ENCODE measurements at places on chromosomes 7 and 10. TPM values are rescaled to one million over a fixed set of nuclear protein-coding genes. Genes with fewer than 3 reads are reported as not detected.

- H3K4me3 ChIP-seq: no peak overlapping the region
- no peaks in the 10 kb centered on the region for H3K27me3 ChIP-seq
- H3K27ac ChIP-seq: no peak overlapping the region
- no peaks in the 10 kb centered on the region for H3K36me3 ChIP-seq
- H3K4me1 ChIP-seq: peaks cover 3% of the 10 kb centered on the region
- no peak for DNase-seq
Measured at GRCh38 chr7:155913291-155913690, 101.0 kb upstream of the SHH start.

STOX1 gene
- total RNA-seq: 1.6 TPM

GRCh38 chr10:15704581-15704968, 15.1 kb downstream of the ITGA8 start:
- no peak overlapping the region for H3K27ac ChIP-seq
- no peaks in the 10 kb centered on the region for H3K4me1 ChIP-seq
- no peak overlapping the region for H3K4me3 ChIP-seq
- no peaks in the 10 kb centered on the region for H3K36me3 ChIP-seq
- no peaks in the 10 kb centered on the region for H3K27me3 ChIP-seq
- DNase-seq: no peak

- H3K4me1 ChIP-seq: no peaks in the 10 kb centered on the region
- no peak overlapping the region for H3K4me3 ChIP-seq
- H3K27me3 ChIP-seq: no peaks in the 10 kb centered on the region
- H3K27ac ChIP-seq: no peak overlapping the region
- H3K36me3 ChIP-seq: no peaks in the 10 kb centered on the region
Measured at GRCh38 chr7:141993354-141993753, 2.3 kb upstream of the MGAM start.

HOXA1 gene
- 5.8 TPM for total RNA-seq

FLNC gene
- 56.8 TPM for total RNA-seq

PNLIPRP2 gene
- not detected for total RNA-seq

OPN4 gene
- not detected for total RNA-seq

- H3K27me3 ChIP-seq: no peaks in the 10 kb centered on the region
- H3K27ac ChIP-seq: peak overlapping the region; percentile 31
- DNase-seq: no peak
- H3K4me1 ChIP-seq: peaks cover 5% of the 10 kb centered on the region
Measured at GRCh38 chr7:105097619-105098018, 83.6 kb downstream of the KMT2E start.

DNA sequence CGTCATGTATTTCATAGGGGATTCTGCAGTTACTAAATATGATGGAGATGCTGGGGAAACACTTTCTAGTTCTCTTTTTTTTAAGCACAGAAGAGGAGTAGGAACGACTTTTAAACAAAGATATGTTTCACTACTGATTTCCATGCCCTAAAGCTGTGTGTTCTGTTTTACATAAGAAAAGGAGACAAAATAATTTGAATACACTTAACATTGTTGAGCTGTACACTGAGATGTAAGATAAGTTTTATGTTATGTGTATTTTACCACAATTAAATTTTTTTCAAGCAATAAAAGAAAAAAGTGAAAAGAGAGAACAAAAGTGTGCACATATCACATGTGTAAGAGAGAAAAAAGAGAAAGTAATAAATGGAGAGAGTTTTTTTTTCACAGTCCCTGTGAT, 408.2 kb downstream of the PHTF2 start:
- DNase-seq: no peak
- no peaks in the 10 kb centered on the region for H3K4me1 ChIP-seq
- H3K27me3 ChIP-seq: 0 out of 2 replicates have a peak, but pooled peaks cover 3% of the 10 kb centered on the region
- H3K36me3 ChIP-seq: no peaks in the 10 kb centered on the region
- H3K4me3 ChIP-seq: no peak overlapping the region
- no peak overlapping the region for H3K27ac ChIP-seq

DNA sequence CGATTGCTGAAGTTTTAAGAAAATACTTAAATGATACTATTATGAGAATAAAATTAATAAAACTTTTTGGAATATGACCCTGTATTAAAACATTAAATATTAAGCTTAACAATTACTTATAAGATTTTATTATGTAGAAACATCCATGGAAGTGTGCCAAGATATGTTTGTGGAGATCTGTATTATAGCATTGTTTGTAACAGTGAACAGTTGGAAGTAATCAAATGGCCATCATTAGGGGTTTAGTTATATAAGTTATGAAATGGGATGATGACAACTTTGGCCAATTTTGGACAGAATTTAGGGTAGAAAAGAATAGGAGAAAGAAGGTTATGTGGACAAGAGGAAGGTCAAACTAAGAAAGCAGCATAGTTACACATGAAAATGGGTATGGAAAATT, 88.0 kb downstream of the AKAP9 start:
- H3K4me3 ChIP-seq: no peak overlapping the region
- no peak for DNase-seq
- peaks cover 17% of the 10 kb centered on the region for H3K36me3 ChIP-seq
- H3K27ac ChIP-seq: no peak overlapping the region

SAP25 gene
- 0.60 TPM for total RNA-seq

GRCh38 chr10:373526-374309, 238.5 kb downstream of the ZMYND11 start:
- DNase-seq: peak; percentile 72
- H3K4me1 ChIP-seq: peaks cover 49% of the 10 kb centered on the region
- H3K27ac ChIP-seq: peak overlapping the region; percentile 40
- no peak overlapping the region for H3K4me3 ChIP-seq
- H3K36me3 ChIP-seq: peaks cover 56% of the 10 kb centered on the region
- no peaks in the 10 kb centered on the region for H3K27me3 ChIP-seq

FAM241B gene
- not detected for total RNA-seq

DNA sequence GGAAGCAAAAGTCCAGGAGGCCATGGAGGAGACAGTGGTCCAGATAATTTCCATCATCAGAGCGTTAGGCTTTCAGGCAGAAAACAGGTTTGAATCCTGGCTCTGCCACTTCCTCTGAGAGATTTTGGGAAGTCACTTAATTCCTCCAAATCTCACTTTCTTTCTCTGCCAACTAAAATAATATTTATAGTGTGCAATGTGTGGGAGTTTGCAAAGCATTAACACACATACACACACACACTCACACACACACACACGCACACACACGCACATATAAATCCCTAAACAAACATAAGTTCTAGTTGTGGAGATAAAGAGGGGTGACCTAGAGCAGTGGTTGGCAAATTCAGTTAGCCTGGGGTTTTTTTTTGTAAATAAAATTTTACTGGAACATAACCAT, 84.8 kb downstream of the TRIL start:
- H3K36me3 ChIP-seq: no peaks in the 10 kb centered on the region
- no peak overlapping the region for H3K27ac ChIP-seq
- no peak overlapping the region for H3K4me3 ChIP-seq
- 0 out of 2 replicates have a peak, but pooled peaks cover 4% of the 10 kb centered on the region for H3K27me3 ChIP-seq
- DNase-seq: no peak

DNA sequence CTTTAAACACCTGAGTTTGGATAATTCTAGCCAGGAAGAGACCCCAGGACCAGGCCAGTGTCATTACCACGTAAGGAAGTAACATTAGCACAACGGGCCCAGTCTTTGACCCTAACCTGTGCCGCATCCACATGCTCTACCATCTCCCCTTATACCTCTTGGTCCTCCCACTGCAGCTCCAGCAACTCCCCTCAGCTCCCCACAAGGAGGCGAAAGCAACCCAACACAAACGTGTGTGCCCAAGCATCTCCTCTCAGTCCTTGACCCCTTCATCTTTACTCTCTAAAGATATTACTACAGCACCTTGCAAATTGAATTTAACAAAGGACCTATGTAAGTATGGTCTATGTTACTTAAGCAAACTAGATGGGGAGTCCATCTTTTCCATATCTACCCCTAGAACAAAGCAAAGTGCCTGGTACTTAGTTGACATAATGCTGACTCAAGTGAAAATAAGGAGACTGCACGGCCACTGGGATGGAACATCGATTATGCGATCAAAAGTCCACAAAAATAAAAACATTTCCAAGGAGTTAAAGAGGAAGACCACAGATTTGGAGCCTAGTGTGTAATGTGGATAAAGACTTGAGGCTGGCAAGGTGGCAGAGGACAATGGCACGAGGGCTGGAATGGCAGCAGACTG, 147.7 kb downstream of the JAZF1 start:
- no peaks in the 10 kb centered on the region for H3K27me3 ChIP-seq
- peaks cover 73% of the 10 kb centered on the region for H3K4me1 ChIP-seq
- no peak for DNase-seq

SKIDA1 gene
- 1.7 TPM for total RNA-seq

GRCh38 chr7:147829016-147829415, 761.5 kb upstream of the C7orf33 start:
- no peaks in the 10 kb centered on the region for H3K36me3 ChIP-seq
- no peak overlapping the region for H3K4me3 ChIP-seq
- H3K4me1 ChIP-seq: no peaks in the 10 kb centered on the region
- no peaks in the 10 kb centered on the region for H3K27me3 ChIP-seq

GRCh38 chr10:89550509-89550908, 15.1 kb upstream of the SLC16A12 start:
- no peak overlapping the region for H3K4me3 ChIP-seq
- H3K4me1 ChIP-seq: peaks cover 26% of the 10 kb centered on the region
- no peak overlapping the region for H3K27ac ChIP-seq
- H3K27me3 ChIP-seq: no peaks in the 10 kb centered on the region
- peak; percentile 53 for DNase-seq

- H3K27me3 ChIP-seq: 0 out of 2 replicates have a peak, but pooled peaks cover 2% of the 10 kb centered on the region
- DNase-seq: no peak
- H3K27ac ChIP-seq: no peak overlapping the region
- H3K36me3 ChIP-seq: no peaks in the 10 kb centered on the region
- H3K4me3 ChIP-seq: no peak overlapping the region
Measured at GRCh38 chr7:38142736-38143135, 35.3 kb upstream of the STARD3NL start.

GRCh38 chr7:128268233-128268632, 27.2 kb downstream of the LEP start:
- H3K36me3 ChIP-seq: no peaks in the 10 kb centered on the region
- H3K4me3 ChIP-seq: no peak overlapping the region
- H3K27me3 ChIP-seq: peaks cover 12% of the 10 kb centered on the region

Data from SJSA1 (cell line).